ENCODE measurements at places on chromosomes 16 and 17.
A peak's percentile ranks its signal among the peaks of the same experiment; 100 is the strongest.

DNA sequence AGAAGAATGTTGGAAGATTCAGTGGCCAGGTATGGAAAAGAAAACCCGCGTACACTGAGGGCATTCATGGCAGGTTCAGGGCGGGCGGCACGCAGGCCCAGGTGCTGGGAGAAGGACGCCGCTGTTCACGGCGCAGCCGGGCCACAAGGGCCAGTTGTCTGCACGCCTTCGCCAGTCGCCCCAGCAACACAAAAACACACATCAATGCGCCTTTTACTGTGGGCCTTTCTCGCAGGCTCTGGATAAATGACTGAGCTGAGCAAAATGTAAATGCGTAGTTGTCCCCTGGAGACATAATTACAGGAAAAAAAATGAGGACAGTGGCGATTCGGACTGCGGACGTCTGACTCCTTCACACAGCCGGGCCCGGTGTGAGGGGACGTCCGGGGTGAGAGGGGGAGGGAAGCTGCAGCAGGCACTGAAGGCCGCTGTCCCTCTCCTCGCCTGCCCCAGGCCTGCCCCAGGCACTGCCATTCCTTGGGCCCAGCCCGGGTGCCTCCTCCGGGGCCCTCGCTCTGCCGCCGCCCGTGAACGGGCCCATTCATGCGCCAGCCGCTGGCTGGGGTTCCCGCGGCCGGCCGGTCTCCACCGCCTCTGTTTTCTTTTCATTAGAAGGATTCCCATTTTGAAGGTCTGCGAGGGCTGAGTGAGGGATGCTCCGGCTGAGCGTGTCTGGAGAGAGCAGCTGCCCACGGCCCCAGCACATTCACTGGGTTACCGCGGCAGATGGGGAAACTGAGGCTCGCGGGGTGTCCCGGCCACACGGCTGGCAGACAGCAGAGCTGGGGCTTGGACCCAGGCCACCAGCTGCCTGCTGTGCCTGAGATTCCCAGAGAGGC, 6.5 kb upstream of the ZNF469 start:
- DNase-seq = no peak

DNA sequence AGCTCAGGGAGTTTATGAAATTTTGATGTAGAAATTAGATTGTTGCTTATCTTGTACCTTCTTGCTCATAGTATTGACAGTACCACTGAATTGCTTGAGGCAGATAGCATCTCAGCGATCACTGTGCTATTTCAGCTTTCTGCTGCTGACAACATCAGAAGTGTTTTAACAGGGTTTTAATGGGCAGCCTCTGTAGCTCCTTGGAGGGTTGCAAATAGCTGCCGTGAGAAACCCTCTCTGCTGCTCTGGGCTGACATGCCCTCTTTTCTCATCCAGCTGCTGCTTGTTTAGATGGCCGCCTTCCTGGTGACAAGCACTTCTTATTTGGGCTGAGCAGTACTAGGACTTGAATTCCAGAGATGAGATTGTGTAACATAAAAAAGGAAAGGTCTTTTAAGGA, 180.2 kb upstream of the TBX2 start:
- DNase-seq = no peak

GRCh38 chr17:45824901-45825492, 19.7 kb upstream of the SPPL2C start:
- no peak for DNase-seq

- DNase-seq = no peak
These were observed 757.8 kb downstream of the CDH11 start for GRCh38 chr16:64364016-64364415.

- DNase-seq = no peak
These were observed 24.8 kb downstream of the MAP1LC3B start for GRCh38 chr16:87416826-87417527.

DNA sequence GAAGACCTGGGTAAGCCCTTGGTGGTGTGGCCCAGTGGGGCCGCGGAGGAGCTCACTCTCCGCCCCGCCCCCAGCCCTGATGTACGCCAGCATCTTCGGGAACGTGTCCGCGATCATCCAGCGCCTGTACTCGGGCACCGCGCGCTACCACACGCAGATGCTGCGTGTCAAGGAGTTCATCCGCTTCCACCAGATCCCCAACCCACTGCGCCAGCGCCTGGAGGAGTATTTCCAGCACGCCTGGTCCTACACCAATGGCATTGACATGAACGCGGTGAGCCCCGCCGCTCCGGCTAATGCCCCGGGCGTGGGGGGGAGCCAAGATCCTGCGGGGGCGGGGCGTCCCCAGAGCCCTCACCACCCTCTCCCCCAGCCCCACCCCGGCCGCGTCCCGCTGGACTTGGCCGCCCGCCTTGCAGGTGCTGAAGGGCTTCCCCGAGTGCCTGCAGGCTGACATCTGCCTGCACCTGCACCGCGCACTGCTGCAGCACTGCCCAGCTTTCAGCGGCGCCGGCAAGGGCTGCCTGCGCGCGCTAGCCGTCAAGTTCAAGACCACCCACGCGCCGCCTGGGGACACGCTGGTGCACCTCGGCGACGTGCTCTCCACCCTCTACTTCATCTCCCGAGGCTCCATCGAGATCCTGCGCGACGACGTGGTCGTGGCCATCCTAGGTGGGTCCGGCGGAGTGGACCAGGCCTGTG, 12.1 kb upstream of the DCAF7 start:
- DNase-seq = no peak

DNA sequence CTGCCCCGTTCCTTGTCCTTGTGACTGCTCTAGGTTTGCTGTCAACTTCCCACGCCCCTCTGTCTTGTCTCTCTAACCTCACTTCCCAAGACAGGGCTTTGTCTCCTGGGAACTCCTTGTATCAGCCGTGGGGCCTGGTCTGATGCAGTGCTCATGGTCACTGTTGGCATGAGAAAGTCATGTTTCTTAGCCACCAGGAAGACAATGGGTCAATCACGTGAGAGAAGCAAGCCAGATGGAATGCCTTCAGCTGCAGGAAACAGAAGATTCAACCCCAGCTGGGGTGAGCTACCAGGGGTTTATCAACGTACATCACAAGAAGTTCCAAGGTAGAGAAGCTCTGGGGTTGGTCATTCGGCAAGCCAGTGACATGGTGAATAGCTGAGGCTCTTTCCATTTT, 116.6 kb downstream of the IRF8 start:
- DNase-seq = no peak

- DNase-seq = no peak
These were observed 102.8 kb upstream of the CCL1 start for GRCh38 chr17:34465789-34466188.

DNA sequence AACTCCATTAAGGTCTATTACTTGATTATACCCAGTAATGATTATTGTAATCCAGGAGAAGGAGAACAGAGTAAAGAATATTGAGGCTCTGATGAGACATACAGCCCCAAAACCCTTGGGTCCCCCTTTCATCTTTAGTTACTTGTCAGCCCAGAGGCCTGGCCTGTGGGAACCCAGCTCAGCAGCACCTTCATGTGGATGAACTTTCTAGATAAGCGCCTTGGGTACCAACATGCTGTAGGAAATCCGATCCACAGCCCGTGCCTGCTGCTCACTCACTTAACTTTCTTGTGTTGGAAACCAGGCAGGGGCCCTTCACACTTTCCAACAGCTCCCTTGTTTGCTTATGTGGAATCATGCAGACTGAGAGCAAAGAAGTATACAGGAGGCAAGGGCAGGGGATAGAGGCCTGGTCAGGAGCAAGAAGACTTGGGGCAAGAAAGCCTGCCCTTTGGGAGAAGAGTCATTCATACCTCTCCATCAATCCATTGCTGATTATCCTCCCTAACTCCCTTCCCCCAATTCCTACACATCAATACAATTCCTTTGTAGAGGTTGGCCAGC, 64.0 kb upstream of the SOX9 start:
- no peak for DNase-seq

DNA sequence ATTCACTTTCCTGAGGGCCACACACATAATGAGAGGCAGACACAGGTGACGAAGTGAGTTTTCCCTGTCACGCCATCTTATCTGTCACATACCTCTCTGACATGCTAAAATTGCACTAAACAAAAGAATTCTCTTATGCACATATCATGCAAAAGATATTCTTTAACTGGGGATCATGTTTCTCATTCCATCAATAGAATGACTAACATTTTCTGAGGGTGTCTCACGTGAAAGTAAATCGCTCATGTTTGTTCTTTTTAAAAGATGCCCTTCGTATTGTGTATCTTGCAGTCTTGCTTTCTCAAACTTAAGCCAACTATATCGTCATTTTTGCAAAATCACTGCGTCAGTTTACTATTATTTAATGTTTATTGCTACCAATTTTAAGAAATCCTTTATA, 306.4 kb downstream of the WWOX start:
- no peak for DNase-seq

GRCh38 chr16:24980077-24980793, 34.9 kb downstream of the ARHGAP17 start:
- no peak for DNase-seq

DNA sequence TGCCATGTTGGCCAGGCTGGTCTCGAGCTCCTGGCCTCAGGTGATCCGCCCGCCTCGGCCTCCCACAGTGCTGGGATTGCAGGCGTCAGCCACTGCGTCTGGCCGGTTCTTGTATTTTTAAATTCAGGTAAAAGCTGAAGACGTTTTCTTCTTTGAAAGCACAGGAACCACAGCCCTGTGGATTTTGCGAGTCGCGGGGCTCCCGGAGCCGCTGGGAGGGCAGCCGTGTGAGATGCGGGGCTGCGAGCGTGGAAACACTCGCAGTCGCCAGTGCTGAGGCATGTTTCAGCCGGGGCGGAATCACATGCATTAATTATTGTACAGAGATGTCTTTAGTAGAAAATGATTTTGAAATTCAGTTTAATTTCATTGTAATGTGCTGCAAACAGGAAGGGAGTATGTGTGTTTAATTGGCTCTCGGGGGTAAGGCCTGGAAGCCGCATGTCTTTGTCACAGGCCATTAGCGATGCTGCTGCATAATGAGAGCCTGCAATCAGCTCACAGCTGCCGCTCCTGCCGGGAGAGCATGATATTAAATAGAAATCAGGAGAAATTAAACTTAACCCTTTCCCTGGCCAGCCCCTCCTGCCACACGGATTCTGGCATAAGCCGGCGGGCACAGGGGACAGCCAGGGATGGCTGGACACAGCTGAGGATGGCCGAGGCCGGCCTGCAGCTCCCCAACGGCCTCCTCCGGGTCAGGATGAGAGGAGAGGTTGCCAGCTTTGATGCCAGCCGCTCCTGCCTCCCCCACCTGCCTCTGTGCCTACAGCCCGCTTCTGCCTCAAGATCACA, 35.4 kb upstream of the CDH15 start:
- peak; percentile 18 for DNase-seq

GRCh38 chr16:9869776-9870175, 312.5 kb downstream of the GRIN2A start:
- DNase-seq = no peak

DNA sequence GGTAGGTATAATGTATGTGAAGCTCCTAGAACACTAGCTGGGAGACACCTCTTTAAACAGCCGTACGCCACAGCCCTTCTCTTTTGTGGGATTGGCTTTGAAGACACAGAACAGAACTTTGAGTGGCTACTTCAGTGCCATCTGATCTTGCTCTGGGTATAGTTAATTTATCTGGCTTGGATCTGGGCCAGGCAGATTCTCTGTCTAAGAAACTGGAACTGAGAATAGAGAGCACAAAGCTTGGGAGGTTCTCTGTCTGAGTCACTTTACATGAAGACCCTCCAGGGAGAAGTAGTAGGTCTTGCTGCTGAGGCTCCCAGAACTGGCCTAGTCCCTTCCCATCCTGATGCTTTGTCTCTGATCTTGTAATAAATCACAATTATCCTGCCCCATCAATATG, 721.0 kb upstream of the KIF2B start:
- no peak for DNase-seq

GRCh38 chr17:81388091-81388611, 7.1 kb upstream of the BAHCC1 start:
- DNase-seq = no peak

GRCh38 chr16:85690469-85691064, 1.8 kb upstream of the GINS2 start:
- DNase-seq = no peak

- DNase-seq = no peak
These were observed 16.2 kb downstream of the SNN start for GRCh38 chr16:11684231-11685025.

DNA sequence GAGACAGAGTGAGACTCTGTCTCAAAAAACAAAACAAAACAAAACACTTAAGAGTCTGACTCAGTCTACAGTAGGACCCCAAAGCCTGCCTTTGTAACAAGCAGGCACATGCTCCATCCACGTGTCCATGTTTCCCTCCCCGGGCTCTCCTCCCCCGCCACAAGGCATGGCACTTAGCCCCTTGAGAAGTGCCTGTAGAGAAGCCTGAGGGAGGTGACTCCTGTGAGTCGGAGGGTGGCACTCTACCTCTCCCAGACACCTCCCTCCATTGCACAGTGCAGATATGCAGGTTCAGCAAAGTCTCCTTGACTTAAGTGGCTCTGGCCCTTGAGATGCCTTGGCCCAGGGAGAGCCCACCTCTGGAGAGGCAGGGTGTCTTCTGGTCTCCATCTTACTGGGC, 6.8 kb downstream of the FHOD1 start:
- no peak for DNase-seq

- no peak for DNase-seq
These were observed 16.2 kb downstream of the ZNF276 start for GRCh38 chr16:89737341-89738071.

- DNase-seq = no peak
These were observed 480 bp downstream of the MRPS7 start for GRCh38 chr17:75262112-75262606.

- DNase-seq = no peak
These were observed 378.9 kb downstream of the PMP22 start for GRCh38 chr17:14886200-14886739.

DNA sequence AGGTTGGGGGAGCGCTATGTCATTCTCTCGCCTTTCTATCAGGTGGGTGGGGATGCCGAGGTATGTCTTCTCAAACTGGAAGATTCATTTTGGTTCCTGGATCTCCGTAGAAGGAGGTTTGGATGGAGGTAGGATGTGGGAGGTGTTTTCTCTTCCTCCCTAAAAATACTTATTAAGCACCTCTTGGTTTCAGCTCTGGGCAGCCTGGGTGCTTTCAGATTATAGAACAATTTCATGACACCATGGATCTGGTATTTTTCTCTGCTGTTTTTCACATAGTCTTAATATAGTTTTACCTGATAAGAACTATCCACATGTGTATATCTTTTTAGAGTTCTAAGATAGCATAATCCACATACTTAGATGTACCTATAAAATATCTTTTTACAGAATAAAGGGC, 92.9 kb downstream of the YPEL2 start:
- DNase-seq = no peak
